ENCODE measurements at places on chromosomes 11 and 22.
A peak's percentile ranks its signal among the peaks of the same experiment; 100 is the strongest.

DNA sequence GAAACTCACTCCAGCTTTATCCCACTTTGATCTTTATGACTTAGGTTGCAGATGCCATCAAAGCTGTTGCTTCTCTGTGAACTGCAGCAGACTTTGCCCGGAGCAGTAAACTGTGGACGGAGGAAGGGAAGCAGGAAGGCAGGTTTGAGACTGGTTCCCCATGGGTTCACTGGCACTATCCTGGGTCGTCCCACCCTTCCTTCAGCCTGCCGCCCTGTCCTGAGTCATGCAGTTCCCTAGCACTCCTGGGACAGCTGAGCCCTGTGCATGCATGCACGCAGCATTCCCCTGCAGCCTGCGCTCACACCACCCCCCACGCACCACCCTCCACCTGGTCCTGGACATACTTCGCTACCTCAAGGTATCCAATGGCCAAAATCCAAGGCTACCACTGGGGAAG, 23.5 kb upstream of the P2RY2 start:
- DNase-seq = no peak

- DNase-seq = no peak
Observed at GRCh38 chr11:62544581-62545436, 1.8 kb downstream of the AHNAK start.

DNA sequence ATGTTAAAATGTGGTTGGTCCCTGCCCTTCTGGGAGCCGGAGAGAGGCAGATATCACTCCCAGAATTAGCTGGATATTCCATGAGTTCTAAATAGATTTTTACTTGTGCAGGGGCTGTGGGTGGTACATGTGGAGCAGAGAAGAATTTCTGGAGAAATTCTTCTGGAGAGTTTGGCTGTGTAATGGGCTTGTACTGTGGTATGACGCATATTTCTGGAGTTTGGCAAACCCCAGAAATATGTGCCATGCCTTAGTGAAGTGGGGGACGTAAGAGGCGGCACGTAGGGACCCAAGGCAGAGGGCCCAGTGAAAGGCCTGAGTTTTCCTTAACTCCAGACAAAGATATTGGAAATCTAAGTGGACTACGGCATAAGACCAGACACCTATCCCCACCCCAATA, 51.3 kb upstream of the TBCEL start:
- DNase-seq = no peak

GRCh38 chr11:117915672-117916235, 13.4 kb downstream of the TMPRSS13 start:
- DNase-seq = no peak

DNA sequence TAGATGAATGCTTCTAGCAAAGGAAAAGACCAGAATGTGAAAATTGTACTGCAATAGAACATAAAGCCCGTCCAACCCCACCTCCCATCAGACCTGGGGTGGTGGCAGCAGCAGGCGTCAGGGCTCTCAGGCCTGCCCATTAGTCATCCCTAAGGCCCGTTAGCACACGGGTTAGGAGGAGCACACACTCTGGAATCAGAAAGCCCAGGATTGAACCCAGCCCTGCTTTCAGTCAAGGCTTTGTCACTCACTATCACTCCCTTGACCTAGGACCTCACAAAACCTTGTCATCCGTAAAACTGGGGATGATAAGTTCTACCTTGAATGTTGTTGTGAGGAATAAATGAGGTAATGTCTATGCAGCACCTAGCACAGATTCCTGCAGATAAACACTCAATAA, 26.9 kb downstream of the MICAL3 start:
- DNase-seq = no peak

DNA sequence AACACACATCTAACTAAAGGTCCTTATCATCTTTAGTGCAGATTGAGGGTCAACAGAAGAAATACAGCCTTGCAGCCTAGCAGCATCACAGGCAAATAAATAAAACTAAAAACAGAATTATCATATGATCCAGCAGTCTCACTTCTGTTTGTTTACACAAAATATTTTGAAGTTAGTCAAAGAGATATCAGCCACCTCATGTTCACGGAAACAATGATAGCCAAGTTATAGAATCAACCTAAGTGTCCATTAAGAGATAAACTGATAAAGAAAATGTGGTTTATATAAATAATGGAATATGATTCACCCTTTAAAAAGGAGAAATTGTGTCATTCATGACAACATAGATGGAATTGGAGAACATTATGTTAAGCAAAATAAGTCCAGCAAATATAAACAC, 738.1 kb upstream of the CCDC90B start:
- no peak for DNase-seq

DNA sequence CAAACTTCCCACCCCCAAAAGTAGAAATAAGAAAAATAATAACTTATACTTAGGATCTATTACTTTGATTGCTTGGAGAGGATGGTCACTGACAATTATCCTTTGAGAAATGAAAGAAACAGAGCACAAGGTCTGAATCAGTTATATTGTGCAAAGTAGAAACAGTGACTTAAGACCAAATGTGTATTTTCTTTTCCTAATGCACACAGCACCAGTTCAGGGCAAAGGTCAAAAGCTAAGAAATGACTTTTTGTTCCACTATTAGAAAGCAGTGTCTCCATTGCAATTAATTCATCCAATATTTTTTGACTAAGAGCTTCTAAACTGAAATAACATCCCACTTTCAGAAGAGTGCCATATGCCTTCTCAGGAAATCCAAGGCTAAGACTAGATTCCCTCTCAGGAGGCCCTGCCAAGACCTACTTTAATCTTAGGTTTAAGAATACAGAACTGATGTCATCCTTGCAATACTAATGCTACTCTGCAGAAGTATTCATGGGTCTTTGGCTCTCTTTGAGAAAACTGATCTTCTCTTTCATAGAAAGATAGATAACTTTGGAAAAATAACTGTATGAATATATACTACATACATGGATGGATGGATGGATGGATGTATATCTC, 147.0 kb downstream of the APOL5 start:
- no peak for DNase-seq

- DNase-seq = peak; percentile 43
Observed at GRCh38 chr11:47327025-47327424, 25.5 kb downstream of the MYBPC3 start.

GRCh38 chr11:118658429-118659313, 20.8 kb downstream of the TREH start:
- DNase-seq = no peak

DNA sequence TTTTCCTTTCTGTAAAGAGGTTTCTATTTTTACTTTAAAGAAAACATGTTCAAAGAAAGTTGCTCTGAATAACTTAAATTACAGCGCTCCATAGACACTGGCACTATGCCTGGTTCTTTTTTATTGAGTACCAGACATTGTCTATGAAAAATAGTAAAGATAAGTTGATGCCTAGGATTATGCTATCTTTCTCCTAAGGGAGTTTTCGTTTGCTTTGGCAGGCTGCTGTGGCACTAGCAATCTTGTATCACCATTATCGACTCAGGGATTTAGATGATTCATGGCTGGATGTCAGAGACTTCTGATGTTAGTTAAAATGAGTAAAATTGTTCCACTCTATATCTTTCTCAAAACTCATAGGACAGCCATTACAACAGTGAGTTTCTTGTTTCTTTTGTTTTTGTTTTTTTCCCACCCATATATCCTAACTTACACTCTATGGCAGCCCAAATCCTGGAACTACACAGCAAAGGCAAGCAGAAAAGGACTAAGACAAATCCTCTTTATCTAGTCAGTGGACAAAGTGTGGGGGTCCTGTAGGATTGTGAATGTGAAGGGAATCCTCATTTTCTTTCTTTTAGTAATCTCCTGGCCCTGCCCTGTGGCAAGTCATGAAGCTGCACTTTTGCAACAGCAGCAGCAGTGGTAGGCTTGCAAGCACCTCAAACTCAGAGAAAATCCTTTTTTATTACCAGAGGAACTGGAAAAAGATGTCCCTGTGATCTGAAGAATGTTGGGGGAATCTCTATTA, 20.7 kb downstream of the SLN start:
- no peak for DNase-seq

GRCh38 chr11:110896358-110896757, 184.1 kb upstream of the ARHGAP20 start:
- no peak for DNase-seq

- no peak for DNase-seq
Observed at GRCh38 chr11:104614961-104615360, 283.3 kb downstream of the CASP12 start.

GRCh38 chr11:111882202-111882601, 2.9 kb downstream of the CFAP68 start:
- DNase-seq = no peak

- no peak for DNase-seq
Observed at GRCh38 chr11:6404342-6405051, 14.2 kb downstream of the SMPD1 start.

Data from NCI-H2107 (cell line).